ENCODE measurements at places on chromosomes 7 and 10. TPM values are rescaled to one million over a fixed set of nuclear protein-coding genes. Genes with fewer than 3 reads are reported as not detected.

RET gene
- polyA plus RNA-seq: 0.82 TPM

- no peak for DNase-seq
Measured at GRCh38 chr10:123367195-123367594, 213.0 kb downstream of the BUB3 start.

DNA sequence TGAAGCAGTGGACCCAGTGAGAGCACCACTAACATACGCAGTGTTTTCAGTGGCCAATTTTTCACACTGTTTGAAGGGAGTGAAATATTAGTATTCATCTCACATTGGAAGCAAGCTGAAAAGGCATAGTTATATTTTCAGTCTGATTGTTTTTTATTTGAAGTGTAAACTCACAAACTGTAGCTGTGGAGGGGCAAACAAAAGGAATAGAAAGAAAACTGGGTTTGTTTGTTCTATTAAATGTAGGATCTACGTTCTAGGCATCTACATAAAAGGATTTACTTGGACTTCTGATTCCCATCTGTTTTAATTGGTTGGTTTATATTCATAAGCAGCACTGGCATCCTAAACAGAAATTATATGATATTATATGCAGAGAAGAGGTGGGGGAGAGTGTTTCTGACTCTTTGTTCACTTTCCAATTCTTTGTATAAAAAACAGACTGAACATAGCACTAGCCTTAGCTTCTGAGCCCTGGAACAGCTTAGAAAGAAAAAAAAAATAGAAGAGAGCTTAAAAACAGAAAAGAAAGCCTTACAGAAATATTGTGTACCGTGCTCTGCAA is 447.8 kb upstream of the KCND2 start:
- no peak for DNase-seq

DNA sequence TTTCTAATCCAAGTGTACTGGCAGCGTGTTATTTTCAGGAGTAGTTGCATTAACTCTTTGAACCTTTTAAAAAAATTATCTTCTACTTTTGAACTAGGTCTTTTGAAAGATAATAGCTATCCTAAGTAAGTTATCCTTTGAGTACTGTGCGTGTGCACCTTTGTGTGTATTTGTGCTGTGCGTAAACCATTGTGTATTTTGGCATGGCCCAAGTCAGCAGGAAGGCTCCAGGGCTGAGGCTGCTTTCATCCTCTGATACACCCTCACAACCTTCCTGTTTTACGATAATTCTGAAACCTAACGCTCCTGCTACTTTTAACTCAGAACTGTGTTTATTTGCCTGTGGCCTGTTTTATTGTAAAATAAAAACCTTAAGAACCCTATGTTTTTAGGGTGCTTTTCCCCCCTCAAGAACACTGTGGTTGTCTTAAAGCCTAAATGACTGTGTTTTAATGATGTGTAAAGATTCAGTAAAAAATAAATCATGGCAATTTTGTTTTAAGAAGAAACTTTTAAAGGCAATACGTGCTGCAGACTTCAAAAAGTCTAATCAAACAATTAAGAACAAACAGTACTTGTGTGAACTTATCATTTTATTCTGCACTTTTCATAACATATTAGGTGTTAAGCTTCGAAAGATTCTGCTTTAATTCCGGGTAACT is 57.5 kb downstream of the HDAC9 start:
- no peak for DNase-seq

Measured in foreskin keratinocyte (primary cell).